ENCODE measurements at places on chromosomes 13 and 19.

GRCh38 chr19:21839976-21840375, 4.0 kb upstream of the ZNF43 start:
- no peak for DNase-seq

- DNase-seq: no peak
These were observed 304.7 kb downstream of the COG6 start for GRCh38 chr13:39960191-39960590.

DNA sequence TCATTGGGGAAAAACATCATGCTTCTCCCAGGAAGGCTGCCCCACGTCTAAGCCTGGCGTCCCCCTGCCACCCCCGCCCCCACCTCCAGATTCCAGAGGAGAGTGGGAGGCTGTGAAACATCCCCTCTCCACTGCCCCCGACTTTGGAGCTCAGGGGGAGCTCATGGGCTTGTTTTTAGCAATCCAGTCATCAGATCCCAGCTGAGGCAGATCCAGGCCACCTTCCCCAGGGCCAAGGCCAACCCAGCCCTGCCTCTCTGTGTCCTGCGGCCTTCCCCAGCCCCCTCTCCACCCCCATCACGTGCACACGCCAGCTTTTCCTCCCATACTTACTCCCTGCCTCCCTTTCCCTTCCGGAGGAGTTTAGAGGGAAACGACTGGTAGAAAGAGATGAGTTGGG, 38.8 kb downstream of the SHISA2 start:
- DNase-seq: no peak

DNA sequence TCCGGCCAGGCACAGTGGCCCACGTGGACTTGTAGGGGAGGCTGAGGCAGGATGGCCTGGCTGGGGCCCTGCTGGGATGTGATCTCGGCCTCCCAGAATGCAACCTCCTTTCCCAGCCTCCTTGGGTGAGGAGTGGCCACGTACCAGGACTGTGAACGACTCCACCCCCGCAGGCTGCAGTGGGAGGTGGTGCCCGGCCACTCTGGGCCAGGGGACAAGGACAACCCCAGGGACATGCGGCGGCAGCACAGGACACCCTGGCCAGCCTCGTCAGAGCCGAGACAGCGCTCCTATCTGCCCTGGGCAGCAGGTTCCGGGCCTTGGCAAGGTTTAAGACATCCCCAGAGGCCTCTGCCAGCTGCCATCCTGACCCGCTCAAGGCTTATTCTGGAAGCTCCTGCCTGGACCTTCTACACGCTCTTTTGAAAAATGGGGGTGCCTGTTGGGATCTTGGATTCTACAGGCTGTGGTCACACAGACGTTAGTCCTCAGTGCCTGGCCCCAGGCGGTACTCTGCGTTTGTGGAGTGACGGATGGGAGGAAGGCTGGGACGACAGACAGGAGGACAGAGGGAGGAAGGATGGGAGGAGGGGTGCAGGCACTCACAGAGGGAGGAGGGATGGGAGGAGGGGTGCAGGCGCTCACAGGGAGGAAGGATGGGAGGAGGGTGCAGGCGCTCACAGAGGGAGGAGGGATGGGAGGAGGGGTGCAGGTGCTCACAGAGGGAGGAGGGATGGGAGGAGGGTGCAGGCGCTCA, 19.9 kb upstream of the CACTIN start:
- DNase-seq: no peak

DNA sequence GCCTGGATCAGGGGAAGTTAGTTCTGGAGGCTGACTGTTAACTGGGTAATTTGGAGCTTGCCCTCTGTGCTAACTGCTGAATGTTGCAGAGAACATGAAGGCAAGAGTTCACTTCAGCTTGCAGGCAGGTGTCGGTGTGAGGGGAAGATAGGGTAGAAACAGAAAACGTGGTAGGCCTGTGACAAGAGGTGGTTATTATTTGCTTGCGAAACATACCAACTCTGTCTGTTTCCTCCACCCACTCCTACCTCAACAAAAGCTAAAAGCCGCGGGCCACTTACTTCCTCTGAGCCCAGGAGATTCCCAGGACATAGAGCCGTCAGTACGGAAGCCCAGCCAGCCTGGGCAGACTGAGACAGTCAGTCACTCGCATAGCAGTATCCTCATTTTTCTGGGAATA, 119.2 kb upstream of the ABCC4 start:
- DNase-seq: no peak

GRCh38 chr13:77250975-77251374, 75.9 kb downstream of the MYCBP2 start:
- DNase-seq: no peak

DNA sequence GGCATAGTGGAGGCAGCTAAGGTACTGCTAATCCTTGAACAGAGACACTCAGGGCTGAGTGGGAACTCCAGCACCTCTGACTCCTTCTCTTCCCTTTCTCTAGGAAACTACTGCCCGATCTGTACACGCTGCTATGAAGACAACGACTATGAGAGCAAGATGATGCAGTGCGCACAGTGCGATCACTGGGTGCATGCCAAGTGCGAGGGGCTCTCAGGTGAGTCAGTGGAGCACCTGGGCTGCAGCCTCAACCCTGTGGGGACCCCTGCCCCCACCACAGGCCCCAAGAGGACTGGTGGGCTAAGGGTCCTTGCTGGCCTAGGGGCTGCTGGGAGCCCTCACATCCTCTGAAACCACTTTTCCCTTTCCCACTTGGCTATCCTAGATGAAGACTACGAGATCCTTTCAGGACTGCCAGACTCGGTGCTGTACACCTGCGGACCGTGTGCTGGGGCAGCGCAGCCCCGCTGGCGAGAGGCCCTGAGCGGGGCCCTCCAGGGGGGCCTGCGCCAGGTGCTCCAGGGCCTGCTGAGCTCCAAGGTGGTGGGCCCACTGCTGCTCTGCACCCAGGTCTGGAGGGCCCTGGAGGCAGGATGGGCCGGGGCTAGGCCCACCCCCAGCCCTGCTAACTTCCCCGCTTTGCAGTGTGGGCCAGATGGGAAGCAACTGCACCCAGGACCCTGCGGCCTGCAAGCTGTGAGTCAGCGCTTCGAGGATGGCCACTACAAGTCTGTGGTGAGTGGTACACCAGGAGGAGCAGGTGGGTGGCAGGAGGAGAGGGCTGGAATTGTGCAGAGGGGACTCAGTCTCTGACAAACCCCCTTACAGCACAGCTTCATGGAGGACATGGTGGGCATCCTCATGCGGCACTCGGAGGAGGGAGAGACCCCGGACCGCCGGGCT, 9.5 kb downstream of the KMT2B start:
- no peak for DNase-seq

DNA sequence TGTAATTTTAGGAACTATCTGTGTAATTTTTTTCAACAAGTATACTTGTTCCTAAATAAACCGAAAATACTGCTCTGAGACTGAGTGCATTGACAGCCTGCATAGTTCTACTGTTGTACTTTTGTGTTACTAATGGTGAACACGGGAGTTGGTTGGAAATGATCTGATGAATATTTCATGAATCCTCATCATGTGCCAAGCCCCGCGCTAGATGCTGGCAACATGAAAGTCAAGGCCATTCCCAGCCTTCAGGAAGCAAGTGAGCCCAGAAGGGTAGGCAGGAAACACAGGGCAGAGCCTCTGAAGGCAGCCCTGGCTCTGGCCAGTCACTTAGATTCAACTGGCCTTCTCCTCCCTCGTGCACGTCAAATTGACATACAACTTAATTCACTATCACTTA, 106.1 kb downstream of the ABCC4 start:
- no peak for DNase-seq

- no peak for DNase-seq
These were observed 4.0 kb upstream of the TSPAN16 start for GRCh38 chr19:11291991-11292390.

DNA sequence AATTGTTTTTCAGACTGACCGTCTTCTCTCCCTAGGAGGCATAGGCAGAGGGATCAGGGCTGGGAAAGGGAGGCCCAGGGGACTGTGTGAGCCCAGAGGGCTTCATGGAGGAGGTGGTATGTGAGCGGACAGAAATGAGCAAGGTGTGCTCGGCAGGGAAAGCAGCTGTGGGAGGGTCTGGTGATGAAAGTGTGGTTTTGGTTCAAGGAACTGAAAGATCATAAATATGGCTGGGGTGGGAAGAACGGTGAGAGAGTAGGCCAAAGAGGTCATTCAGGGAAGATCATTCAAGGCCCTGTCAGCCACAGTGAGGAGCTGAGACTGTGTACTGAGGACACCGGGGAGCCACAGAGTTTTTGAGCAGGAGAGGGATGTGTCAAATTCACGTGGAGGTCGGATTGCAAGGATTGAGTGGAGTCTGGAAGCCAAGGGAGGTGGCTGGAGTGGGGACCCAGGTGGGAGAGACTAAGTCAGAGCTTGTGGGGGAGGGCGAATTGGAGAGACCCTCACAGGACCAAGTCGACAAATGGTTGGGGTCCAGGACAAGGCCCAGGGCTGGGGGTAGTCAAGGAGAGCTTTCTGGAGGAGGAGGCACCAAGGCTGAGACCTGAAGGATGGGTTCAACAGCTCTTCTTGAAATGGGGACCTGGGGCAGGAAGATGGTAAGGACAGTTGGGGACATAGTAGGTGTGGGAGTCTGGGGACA, 7.6 kb downstream of the PLD3 start:
- DNase-seq: no peak

GRCh38 chr13:76297331-76297730, 588.9 kb downstream of the KCTD12 start:
- DNase-seq: no peak

- DNase-seq: peak; percentile 89
These were observed 57.1 kb downstream of the ZNF568 start for GRCh38 chr19:36973021-36973843.

- DNase-seq: no peak
These were observed 1.2 kb upstream of the ZNF579 start for GRCh38 chr19:55581823-55582223.

DNA sequence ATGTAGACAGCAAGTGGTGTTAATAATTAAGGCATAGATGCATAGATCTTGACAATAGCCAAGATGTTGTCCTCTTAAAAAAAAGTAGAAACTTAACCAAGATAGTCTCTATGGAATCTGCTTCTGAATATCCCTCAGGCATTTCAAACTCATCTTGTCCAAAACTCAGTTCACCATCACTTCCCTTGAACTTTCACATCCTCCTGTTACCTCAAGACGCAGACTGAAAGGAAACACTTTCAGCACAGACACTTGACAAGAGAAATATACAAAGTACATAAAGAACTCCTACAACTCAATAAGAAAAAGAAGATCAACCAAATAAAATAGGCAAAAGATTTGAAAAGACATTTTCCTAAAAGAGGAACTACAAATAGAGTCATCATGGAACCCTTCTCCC, 451.1 kb downstream of the FOXO1 start:
- DNase-seq: no peak

- DNase-seq: no peak
These were observed 14.9 kb upstream of the KLK4 start for GRCh38 chr19:50926144-50926543.

GRCh38 chr13:49046519-49046918, 70.8 kb downstream of the FNDC3A start:
- DNase-seq: no peak

- DNase-seq: no peak
These were observed 1.2 kb downstream of the LYPD3 start for GRCh38 chr19:43464134-43464775.

GRCh38 chr13:44103429-44104196, 223.9 kb downstream of the LACC1 start:
- DNase-seq: no peak

DNA sequence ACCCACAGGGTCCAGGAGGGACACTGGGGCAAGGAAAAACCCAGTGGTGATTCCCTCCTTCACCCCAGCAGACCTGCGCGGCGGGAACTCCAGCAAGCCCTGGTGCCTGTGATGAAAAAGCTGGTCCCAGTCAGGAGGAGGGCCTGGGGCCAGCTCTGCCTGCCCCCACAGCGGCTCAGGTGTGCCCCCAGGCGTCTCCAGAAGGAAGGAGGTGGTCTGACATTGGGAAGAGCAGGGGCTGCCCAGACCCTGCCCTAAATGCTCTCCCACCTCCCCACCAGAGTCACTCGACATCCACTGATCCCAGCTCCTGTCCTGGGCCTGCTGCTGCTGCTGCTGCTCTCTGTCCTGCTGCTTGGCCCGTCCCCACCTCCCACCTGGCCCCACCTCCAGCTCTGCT, 6.2 kb downstream of the PTH2 start:
- no peak for DNase-seq

DNA sequence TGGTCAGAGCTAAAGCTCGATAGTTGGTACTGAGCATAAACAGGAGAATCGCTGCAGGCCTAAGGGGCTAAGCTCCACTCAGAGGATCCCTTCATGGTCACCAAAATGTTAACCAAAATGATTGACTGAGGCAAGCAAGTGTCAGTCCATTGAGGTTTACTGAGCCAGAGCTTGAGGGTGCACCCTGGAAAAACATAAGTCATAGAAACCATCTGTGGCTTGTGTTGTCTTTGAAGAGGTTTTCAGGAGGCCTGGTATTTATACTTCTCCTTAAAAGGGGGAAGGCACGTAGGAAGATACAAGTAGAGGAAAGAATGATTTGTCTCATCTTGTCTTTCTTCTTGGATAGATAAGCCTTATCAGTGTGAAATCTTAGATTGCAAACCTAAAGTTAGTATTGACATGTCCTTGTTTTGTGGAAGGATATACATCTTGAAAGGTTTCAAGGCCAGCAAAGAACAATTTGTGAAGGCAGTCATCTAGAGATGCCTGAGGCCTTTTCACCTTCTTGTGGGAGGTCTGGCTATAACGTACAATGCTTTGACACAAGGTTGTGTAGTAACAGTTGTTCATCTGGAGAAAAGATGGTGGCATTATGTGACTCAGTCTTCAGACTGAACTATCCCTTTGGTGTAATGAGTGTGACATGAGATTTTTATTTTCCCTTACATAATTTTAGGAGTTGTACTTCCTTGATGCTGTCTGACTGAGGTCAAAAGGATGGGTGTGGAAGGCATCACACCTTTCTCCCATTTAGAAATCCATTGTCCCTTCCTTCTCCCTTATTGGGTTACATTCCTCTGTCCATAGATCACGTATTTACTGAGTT, 14.7 kb upstream of the CEACAM6 start:
- DNase-seq: peak; percentile 50

- no peak for DNase-seq
These were observed 1.3 kb upstream of the DUS3L start for GRCh38 chr19:5792224-5792623.

- DNase-seq: no peak
These were observed 32.6 kb upstream of the IGFL4 start for GRCh38 chr19:46073268-46073922.

GRCh38 chr13:73275163-73275562, 216.4 kb downstream of the KLF5 start:
- DNase-seq: peak; percentile 3

GRCh38 chr13:104733427-104733826, 1667.2 kb upstream of the SLC10A2 start:
- DNase-seq: no peak

DNA sequence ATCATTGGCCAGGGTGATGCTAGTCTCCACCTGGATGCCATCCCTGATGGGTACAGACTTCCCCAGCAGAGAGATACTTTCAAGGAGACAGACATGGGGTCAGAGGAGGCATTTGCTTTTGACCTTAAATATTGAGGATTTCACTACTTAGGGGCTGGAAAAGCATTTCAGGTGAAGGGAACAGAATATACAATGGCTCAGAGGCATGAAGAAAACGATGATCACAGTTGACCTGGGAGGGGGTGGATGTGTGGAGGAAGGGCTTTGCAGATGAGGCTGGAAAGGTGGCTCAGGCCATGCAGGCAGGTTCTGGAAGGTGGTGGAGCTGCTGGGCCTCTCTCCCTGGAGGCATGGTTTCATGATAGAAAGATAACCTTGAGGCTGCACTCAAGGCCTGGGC, 3.9 kb downstream of the MATK start:
- no peak for DNase-seq

All from stimulated activated naive CD8-positive, alpha-beta T cell treated with anti-CD3 and anti-CD28 coated beads, Interleukin-15, amount 100 ng/mL, for 72 hours (primary cell).